Stimulated activated CD8-positive, alpha-beta memory T cell treated with anti-CD3 and anti-CD28 coated beads, Interleukin-7, amount 100 ng/mL, for 1 hour (primary cell): ENCODE measurements at places on chromosomes 13 and 19.
A peak's percentile ranks its signal among the peaks of the same experiment; 100 is the strongest.

- no peak for DNase-seq
Measured at GRCh38 chr13:112000888-112001287, 66.1 kb upstream of the SOX1 start.

- no peak for DNase-seq
Measured at GRCh38 chr13:74930402-74931165, 551.4 kb downstream of the TBC1D4 start.

GRCh38 chr13:100644371-100644770, 30.2 kb downstream of the TMTC4 start:
- no peak for DNase-seq

- no peak for DNase-seq
Measured at GRCh38 chr19:35034005-35034502, 3.8 kb downstream of the SCN1B start.

DNA sequence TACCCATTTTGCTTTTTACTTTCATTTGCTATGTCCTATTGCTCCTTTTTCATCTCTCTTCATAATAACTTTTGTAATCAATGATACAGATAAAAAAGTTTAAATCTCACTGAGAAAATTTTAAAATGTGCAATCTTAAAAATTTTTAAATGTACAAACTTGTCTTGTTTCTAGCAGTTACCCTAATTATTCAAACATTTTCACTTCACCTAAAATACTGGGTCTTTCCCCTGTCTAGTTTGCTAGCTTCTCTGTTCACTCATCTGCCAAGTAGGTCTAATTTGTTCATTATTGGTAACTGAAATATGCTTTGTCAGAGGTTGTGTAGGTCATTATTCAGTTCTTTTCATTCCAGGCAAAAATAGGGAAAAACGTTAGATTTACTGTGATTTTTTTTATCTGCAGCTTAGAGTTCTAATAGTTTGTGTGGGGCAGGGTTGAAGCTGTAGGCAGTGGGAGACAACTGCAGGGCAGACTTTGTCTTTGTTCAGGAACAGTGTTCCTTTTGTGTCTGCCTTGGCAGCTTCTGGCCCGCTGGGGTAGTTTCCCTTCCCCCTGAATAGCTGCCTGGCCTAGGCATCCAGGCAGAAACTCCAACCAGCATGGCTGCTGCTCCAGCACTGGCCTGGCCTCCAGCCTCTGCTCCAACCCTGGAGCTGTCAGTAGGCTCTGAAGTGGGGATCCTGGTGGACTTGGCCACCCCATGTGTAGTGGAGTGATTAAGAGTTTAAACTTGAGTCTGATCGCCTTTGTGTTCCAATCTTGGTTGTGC, 48.5 kb downstream of the WDFY2 start:
- DNase-seq: no peak

- DNase-seq: no peak
Measured at GRCh38 chr13:36146511-36147269, 15.5 kb upstream of the DCLK1 start.

DNA sequence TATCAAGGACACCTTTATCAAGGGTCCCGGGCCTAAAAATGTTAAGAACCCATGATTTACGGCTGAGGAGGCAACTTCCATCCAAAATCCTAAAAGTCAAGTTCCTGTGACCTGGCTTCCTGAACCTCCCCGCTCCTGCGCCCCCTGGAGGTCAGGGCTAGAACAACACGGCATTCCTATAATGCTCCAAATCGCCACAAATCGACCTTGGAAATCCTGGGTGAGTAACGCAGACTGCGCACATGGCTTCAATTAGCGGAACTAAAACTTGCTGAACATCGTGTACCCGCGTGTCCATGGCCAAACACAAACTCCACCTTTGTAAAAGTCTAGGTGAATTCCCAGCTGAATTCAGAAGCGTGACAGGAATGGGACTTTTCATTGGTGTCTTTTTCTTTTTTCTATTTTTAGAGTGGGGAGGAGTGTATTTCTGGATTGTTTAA, 4.3 kb upstream of the C5AR1 start:
- DNase-seq: peak; percentile 41

- DNase-seq: no peak
Measured at GRCh38 chr13:99648066-99648665, 146.9 kb downstream of the TM9SF2 start.

DNA sequence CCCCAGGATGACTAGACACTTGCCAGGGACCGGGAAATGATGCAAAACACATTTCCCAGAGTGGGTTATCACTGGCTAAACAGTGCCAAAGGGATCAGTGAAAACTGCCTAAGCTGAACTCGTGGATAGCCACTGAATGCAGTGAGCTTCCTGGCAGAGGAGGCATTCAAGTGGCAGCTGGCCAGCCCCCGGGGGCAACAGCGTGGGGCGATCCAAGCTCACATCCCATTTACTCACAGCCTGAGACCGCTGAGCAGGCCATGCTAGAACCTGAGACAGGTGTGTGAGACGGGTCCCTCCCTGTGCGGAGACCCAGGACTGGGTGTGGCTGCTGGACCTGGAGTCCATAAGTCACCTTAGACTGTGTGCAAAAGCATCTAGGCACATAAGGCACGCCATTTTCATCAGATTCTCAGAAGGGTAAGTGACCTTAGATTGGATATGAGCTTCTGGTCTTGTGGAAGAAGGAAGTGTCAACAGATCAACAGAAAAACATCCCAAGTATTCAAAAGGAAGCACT, 51.9 kb upstream of the SLC15A1 start:
- no peak for DNase-seq

GRCh38 chr13:44292545-44292944, 81.1 kb upstream of the SERP2 start:
- no peak for DNase-seq

DNA sequence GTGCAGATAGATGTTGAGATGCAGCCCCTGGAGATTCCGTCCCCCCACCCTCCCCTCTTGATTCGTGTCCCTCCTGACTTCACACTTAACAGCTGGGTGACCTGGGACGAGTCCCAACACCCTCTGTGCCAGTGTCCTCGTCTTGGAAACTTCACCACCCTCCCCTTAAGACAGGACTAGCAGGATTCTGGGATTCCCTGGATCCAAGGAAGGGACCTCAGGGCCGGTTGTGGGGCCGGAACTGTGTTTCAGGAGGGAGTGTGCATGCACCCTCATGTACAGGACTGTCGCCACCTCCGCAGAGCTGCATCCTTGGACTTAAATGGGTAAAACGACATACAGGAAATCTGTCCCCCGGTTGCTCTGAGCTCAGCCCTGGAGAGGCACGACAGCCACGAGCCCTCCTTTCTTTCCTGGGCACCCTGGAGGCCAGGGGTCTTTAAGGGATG, 990 bp downstream of the MYO9B start:
- DNase-seq: no peak

GRCh38 chr19:32812036-32812435, 57.5 kb downstream of the SLC7A9 start:
- no peak for DNase-seq

DNA sequence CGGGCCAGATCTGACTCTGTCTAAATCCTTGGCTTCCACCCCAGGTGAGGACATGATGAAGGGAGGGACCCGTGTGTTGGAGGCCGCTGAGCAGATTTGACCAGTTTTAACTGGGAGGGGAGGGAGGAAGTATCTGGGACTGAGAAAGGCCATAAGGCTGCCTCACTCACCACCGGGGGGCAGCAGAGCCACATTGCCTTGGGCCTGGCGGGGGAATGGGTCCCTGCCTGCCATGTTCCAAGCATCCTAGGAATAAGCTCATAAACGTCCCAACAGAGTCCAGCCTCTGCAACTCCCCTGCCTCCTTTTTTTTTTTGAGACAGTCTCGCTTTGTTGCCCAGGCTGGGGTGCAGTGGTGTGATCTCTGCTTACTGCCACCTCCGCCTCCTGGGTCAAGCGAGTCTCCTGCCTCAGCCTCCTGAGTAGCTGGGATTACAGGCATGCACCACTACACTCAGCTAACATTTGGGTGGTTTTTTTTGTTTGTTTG, 15.5 kb downstream of the MAST3 start:
- peak; percentile 66 for DNase-seq

GRCh38 chr19:40763526-40763925, 11.8 kb upstream of the MIA start:
- DNase-seq: no peak

DNA sequence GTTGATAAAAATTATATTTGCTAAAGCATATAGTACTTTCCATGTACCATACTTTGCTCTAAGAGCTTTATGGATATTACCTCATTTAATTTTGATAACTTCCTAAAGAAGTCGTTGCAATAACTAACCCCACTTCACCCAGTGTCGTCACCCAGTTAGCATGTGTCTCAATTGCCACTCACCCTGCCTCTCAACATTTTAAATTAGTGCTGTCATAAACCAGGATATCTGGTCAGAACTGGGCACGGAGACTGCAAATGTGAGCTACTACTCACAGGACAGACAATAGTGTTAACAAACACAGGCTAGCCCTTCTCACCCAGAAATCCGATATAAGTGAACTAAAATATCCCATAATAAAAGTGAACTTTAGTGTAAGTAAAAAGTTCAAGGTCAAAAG, 430.6 kb downstream of the KLF12 start:
- DNase-seq: no peak

DNA sequence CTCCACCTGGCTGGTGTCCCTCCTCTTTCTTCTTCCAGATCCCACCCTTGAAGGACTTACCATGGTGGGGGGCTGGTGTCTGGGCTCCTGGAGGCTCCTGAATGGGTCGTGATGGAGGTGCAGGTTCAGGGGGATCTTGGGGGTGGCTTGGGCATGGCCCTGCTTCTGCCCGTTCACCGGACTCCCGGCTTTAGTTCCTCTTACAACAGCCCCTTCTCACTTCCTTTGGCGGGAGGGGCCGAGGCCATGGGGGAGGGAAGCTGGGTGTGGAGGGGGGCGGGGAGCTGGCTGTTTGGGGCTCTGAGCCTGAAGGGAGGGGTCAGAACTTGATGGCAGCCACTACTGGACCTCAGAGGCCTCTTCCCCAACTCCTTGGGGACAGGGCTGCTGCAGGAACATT, at the start of gene MYO1F:
TSS of gene MYO1F (minus strand) at position 196 of the 400 bp plus-strand sequence. CDS start at position 63, 133 bp downstream.
- DNase-seq: no peak

DNA sequence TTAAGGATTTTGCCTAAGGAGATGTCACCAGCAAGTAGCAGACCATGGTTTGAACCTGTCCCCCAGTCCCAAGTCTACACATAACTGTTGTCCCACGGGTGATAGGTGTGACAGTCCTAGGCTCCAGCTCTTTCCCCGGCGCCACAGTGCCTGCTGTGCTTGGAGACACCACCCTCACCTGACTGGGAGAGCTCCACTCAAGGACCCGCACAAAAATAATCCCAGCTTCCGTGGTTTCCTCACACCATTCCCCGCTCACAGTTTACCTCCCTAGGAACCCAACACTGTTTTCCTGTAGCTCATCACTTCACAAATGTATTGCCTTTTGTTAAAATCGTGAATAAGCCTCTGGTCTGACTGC, 19.8 kb upstream of the RASA3 start:
- no peak for DNase-seq

GRCh38 chr19:47309038-47309437, 623 bp upstream of the C5AR1 start:
- no peak for DNase-seq

GRCh38 chr19:4970558-4971423, 1.9 kb downstream of the KDM4B start:
- DNase-seq: no peak

DNA sequence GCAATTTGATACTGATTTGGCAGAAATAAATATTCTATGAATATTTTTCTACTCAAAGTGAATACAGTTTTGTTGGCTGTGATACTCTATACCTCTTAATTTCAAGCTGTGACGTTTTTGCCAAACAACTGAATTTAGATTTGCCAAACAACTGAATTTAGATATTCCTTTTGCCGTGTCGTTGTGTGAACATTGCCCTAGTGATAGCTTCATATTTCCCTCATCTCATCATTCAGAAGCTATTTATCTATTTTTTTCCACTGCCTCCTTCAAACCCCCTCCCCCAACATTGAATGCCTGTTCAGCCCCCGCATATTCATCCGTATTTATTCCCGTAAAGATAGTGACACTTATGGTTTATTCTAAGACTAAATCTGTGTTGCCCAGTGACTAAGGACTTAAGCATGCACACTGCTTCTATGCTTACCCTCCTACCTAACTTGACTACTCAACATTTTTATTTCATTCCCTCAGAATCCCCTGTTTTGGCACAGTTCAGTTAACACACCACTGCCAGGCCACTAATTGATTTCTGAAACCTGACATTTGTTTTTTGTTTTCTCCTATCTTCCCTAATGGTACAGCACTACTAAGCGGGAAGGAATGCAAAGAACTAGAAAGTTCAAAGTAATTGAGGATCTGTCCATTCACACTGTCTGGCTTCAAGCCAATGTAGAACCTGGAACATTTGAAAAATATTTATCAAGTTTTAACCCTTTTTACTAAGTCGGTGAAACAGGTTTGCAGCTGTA, 2.8 kb upstream of the KLF5 start:
- no peak for DNase-seq

DNA sequence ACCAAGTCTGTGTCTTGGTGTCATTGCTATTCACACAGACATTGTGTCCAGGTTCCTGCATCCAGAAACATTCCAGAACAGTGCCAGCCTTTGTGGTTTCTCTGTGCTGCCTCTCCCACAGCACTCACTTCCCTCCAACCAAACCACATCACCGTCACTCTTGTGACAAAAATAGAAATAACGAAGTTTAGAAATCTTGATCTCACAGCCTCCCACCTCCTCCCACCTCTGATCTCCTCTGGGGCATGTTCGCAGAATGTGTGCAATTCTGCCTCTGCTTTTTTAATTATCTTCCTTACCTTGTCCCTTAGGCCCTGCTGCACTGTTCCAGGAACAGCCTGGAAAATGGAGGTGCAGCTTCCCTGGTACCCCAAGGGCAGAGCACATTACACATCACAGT, 8.7 kb upstream of the SERPINE3 start:
- no peak for DNase-seq

- DNase-seq: no peak
Measured at GRCh38 chr13:76020421-76020955, 384.4 kb downstream of the LMO7 start.

DNA sequence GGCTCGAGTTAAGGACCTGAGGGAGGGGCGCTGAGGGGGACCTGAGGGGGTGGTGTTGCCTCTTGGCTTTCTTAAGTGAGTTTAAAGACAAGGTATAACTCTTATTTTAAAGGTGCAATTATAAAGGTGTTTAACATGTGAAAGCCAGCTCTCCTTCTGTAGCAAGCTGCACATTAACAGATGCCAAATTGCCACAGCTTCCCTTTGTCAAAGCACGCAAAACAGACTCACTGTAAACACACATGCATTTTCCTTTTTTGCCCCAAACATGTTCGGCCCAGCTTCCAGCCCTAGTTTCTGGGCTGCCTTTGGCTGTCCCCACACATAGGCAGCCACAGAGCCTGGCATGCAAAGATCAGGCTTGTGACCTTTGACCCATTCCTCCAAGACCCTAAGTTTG, 111.9 kb downstream of the SLC7A1 start:
- no peak for DNase-seq

- no peak for DNase-seq
Measured at GRCh38 chr13:112442483-112443090, 66.4 kb downstream of the SPACA7 start.

DNA sequence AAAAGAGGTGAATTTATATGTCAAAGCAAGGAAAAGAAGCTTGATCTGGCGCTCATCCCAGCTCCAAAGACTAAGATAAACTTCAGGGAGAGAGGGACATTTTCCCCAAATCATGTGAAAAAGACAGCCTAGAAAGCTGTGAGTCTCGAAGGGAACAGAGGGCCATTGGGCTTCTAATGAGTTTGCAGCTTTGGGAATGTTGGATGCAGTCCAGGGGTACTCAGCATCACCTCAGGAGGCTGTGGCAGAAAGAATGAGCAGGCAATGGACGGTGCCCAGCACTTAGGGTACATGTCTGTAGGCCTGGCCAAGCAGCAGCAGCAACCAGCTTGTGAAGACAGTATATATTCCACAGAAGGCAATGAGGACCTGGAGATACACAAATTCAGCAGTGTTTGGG, 25.7 kb upstream of the WASF3 start:
- no peak for DNase-seq
